Peyer's patch (tissue), 4 donors: ENCODE measurements at places on chromosomes 6 and 20.

DNA sequence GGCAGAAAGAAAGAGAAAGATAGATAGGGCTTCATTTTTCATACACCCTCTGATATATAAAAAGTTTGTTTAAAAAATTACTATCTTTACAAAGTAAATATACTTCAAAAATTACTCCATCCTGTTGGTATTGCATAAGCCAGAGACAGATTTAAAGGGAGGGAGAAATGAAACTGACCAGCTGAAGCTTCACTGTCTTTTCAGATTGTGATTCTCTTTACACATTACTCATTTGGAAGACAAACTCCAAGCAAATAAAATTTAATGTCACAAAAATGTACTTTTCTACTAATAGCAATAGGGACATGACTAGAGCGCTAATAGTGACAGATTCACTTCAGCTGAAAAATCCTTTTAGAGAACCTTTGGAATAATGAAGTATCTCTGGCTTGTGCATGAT, 38.6 kb upstream of the MARCKS start:
- no peak for DNase-seq

DNA sequence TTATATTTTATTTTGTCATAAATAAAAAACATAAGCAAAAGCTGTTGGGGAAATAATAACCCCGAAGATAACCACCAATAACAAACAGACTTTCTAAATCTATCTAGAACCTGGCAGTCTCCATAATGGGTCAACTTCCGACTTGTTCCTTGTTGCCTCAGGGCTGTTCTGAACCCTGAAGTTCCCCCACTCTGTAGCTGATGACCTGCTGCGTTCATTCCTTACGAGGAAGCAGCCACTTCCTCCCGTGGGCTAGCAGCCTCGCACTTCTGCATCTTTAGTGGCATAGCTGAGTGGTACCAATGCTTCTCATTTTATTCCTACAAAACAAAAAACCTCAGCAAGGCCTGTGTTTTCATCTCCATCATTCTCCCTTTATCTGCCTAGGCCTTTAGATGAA, 103.0 kb downstream of the PLEKHG1 start:
- DNase-seq: peak; percentile 61

GRCh38 chr6:10193321-10193720, 221.6 kb downstream of the TFAP2A start:
- DNase-seq: no peak

DNA sequence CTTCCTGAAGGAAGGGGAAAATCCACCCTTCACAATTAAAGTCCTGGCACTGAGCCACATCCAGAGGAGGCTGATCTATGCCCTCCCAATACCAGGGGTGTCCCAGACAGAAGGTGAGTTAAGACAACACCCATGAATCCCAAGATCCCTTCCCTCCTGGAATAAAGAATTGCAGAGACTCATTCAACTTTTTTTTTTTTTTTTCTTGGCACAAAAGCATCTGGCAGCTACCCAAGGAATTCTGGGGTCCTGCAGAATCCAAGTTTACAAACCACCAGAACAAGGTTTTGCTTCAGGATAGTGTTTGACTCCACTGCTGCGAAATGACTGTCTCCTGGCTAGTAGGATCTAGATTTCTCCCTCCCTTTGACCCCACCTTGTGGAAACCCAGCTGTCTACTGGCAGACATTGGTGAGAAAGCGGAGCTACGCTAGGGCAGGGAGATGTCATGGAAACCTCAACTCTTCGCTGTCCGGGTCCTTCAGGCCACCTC, 37.4 kb downstream of the JAG1 start:
- DNase-seq: no peak

GRCh38 chr6:116476002-116476678, 15.0 kb downstream of the CALHM6 start:
- peak; percentile 77 for DNase-seq

DNA sequence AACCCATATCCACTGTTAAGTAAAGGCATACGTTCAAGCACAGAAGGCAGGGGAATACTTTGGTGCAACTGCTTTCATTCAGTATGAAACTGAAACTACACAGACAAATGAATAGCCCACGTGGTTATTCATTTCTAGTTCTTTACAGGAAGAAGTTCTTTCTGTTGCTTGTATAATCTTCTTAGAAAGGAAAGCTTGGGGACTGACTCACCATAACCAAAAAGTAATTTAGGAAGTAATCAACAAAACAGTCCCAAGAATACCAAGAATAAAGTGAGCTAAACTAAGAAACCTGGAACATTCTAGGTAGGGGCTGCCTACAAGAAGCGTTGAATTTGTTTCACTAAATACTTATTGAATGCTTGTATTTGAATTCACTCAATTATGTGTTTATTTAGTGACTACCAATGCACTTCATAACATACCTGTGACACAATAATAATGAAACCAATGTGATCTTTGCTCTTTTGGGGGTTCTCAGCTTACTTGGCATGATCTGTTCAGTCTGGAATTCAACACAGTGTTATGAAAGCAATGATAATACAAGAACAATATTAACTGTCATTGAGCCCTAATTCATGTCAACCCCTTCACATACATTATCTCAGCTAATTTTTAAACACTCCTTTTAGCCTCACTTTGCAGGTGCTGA, 25.1 kb upstream of the KIAA0408 start:
- no peak for DNase-seq

- no peak for DNase-seq
These were observed 62.6 kb upstream of the SIRPA start for GRCh38 chr20:1832634-1833033.

- no peak for DNase-seq
These were observed 68.0 kb downstream of the CYP39A1 start for GRCh38 chr6:46584586-46584985.

GRCh38 chr6:151679081-151679480, 128.4 kb upstream of the ESR1 start:
- no peak for DNase-seq

DNA sequence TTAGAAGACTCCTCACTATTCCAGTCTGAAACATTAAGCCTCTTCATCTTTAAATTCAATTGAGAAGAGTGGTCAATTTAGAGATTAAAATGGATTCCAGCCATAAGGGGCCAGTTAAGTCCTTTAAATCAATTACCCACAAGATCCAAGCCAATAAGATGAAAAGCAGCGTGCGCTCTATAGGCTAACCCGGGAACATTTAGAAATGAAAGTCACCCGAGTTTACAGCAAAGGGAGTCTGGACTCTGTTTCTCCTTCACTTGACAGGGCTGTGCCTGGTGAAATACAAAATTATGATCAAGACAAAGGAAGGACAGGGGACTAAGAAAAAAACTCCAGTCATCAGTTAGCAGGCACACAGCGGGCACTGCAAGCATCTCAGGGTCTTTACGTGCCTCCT, 393.7 kb downstream of the QKI start:
- no peak for DNase-seq

GRCh38 chr20:57808264-57809070, 98.7 kb upstream of the PMEPA1 start:
- DNase-seq: no peak

- no peak for DNase-seq
These were observed 14.3 kb upstream of the CBFA2T2 start for GRCh38 chr20:33475381-33476152.

DNA sequence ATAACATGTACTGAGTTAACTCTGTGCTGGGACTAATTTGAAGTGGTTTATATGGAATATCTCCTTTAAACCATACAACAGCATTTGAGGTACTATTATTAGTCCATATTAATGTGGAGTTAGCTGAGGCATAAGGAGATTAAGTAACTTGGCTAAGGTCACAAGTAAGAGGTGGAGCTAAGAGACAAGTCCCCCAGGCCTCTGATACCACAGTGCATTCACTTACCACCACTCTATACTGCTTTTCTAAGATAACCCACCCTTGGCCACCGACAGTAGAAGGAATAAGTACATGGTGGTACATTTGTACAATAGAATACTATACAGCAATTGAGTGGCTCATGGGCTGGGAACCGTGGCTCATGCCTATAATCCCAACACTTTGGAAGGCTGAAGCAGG, 16.4 kb upstream of the TTPAL start:
- no peak for DNase-seq

- DNase-seq: no peak
These were observed 54.9 kb downstream of the RSPO3 start for GRCh38 chr6:127173156-127173940.

DNA sequence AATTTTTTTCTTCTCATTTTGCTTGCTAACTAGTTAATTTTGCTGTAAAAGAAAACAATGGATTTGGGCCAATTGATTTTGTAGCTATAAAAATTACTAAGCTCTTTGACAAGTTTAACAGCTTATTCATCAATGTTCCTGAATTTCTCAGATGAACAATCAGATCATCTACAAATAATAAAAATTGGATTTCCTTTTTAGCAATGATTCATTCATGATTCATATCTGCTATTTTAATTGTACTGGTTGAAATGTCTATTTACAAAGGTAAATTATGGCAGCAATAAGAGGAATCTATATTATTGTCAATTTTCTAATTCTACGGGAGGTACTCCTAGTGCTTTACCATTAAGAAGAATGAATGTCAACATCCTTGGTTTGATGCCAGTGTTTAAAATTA, 178.8 kb upstream of the BTBD3 start:
- DNase-seq: no peak

DNA sequence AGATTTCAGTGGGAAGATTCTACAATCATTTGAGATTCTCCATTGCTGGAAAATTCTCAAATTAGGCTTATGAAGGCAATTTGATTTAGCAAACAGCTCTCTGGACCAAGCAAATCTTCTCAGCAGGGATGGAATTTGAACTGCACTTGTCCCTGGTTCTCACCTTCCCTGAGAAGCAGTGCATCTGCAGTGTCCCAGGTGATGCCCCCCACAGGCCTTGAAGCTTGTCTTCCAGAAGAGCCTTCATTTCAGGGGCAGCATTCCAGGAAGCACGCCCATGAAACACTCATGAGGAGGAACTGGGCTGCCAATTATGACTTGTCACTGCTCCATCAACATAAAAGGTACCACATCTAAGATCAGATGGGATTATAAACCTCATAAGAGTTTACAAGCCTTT, 82.8 kb upstream of the HDAC2 start:
- DNase-seq: no peak

- DNase-seq: no peak
These were observed 21.5 kb upstream of the SERINC3 start for GRCh38 chr20:44543358-44543757.

- no peak for DNase-seq
These were observed 199.0 kb downstream of the JARID2 start for GRCh38 chr6:15444881-15445280.

- DNase-seq: peak; percentile 66
These were observed 2.4 kb downstream of the DSP start for GRCh38 chr6:7543789-7544424.

- DNase-seq: no peak
These were observed at the start of gene LHFPL5 for GRCh38 chr6:35804996-35805736. TSS of gene LHFPL5 (plus strand) at chr6:35805352. CDS start at chr6:35805671, 319 bp downstream.
